ENCODE measurements at places on chromosomes 3 and 15.

DNA sequence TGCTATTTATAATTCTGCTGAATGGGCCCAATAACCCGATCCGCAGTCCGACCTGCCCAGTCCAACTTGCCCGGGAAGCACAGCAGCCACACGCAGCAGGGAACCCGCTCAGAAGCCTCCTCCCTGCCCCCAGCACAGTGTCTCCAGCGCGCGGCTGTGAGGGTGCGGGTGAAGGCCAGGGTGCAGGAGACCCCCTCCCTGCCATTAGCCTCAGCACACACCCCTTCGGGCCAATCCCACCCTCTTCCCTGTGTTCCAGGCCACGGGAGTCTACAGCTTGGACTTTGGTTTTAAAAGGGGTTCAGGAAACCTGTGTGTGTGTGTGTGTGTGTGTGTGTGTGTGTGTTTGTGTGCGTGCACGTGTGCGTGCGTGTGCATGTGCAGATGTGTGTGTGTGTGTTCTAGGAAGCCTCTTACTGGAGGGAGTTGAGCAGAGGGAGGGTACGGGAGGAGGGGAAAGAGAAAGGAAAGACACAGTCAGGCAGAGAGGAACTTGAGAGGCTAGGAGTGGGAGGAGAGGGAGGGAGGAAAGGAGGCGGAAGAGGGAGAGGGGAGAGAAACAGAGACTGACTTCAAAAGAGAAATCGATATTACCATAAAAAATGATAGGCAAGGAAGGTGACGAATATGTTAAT, 34.2 kb downstream of the ATP2B2 start:
- no peak for DNase-seq

GRCh38 chr3:179948740-179949139, 88.0 kb downstream of the PEX5L start:
- no peak for DNase-seq

DNA sequence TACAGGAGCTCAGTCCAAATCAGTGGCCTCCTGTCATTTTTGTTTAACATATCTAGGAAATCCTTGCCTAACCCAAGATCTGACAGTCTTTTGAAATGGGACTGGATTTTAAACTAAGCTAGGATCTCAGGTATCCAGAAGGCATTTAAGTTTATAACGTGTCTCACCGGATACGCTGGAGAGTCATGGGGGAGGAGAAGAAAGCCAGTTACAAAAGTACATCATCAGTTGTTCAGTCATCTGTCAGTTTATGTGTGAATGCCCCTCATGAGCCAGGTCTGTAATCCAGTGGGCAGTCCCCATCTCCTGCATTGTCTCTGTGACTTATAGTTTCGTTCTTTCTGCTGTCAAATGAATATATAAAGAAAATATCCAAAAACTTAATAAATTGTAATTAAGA, 44.4 kb downstream of the RAB7A start:
- no peak for DNase-seq

DNA sequence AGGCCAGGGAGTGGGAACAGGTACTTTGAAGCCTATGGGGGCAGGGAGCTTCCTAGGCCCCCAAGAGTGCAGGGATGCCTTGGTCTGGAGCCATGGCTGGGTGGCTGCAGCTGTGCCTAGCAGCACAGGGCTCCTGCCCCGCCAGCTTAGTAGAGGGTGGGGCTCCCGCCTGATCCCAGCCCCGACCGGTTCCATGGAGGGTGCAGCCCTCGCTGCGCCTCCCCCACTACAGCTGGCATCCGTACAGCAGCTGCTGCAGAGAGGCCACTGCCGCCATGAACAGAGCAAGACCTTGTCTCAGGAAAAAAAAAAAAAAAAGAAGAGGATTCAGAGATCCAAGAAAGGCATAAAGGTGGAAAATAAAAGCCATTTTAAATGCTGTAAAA, 277.2 kb downstream of the UBE2E2 start:
- no peak for DNase-seq

GRCh38 chr3:126033051-126033745, 50.7 kb downstream of the SLC41A3 start:
- DNase-seq, result no peak

DNA sequence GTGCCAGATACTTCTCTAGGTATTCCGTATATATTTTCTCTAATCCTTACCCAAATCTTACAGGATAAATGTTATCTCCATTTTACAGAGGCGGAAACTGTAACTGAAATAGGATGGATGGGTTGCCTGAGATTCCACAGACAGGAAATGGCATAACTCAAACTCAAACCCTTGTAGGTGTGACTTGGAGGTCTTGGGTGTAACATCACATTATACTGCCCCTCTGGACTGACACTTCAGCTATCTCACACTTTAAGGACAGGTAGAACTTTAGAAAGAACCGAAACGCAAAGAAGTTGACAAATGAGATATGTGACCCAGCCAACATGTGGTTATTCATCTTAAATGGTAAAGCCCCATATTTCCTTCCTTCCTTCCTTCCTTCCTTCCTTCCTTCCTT, 122.1 kb downstream of the PDCD6IP start:
- no peak for DNase-seq

DNA sequence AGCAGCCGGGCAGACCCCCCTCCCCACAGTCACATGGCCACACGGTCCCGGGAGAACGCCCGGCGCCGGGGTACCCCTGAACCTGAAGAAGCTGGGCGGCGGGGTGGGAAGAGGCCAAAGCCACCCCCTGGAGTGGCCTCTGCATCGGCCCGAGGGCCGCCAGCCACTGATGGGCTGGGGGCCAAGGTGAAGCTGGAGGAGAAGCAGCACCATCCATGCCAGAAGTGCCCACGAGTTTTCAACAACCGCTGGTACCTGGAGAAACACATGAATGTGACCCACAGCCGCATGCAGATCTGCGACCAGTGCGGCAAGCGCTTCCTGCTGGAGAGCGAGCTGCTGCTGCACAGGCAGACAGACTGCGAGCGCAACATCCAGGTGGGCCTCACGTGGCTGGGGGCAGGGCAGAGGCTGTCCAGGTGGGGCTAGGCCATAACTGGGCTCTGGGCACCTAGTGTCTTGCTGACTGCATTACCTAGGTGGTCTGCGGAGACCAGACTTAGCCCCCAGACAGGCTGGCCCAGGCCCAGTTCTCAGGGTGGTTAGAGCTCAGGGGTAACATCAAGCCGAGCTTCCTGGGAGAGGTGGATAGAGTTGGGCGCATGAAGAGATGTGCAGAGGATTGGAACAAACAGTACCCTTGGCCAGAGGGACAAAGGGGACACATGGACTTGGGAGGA, 6.1 kb downstream of the ZBTB47 start:
- no peak for DNase-seq
